ENCODE measurements at places on chromosomes 5 and 9.

GRCh38 chr5:32646061-32646969 lies 61.0 kb downstream of the SUB1 start:
- no peak for DNase-seq

- DNase-seq: no peak
These were observed 235.0 kb downstream of the NNT start for GRCh38 chr5:43837996-43838395.

DNA sequence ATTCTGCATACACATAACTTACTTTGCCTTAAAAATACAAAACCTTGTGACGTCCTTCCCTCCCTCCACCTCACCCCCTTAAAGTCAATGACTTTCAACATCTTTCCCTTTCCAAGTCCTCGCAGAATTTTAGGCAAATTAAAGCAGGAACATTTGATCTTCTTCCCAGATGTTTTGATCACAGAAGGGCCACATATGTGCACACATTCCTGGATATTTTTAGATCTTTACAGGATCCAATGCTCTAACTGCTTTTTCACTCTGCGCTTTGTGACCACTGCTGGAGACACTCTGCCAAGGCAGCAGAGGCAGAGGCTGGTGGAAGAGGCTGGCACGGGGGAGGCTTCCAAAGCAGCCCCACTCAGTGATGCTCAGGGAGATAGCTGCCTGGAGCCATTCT lies 130.7 kb downstream of the SEC61B start:
- DNase-seq: no peak

GRCh38 chr9:117098331-117098730 lies 316.5 kb downstream of the ASTN2 start:
- no peak for DNase-seq

- DNase-seq: no peak
These were observed 75.4 kb downstream of the TSSK1B start for GRCh38 chr5:113359419-113359818.
